Activated CD8-positive, alpha-beta T cell treated with anti-CD3 and anti-CD28 coated beads for 36 hours (primary cell): ENCODE measurements at places on chromosomes 2 and 18. TPM values are rescaled to one million over a fixed set of nuclear protein-coding genes. Genes with fewer than 3 reads are reported as not detected.

Gene C2orf72
- total RNA-seq = 2.6 TPM

Gene POTEC
- not detected for total RNA-seq

Gene GPR35
- 14.6 TPM for total RNA-seq

Gene POLR1A
- 41.8 TPM for total RNA-seq

Gene IL36G
- total RNA-seq = not detected

Gene EFEMP1
- total RNA-seq = not detected

Gene HNMT
- not detected for total RNA-seq

Gene GRB14
- total RNA-seq = not detected

Gene CXCR2
- total RNA-seq = 0.22 TPM

Gene CRYBA2
- total RNA-seq = not detected

Gene HJURP
- total RNA-seq = 83.6 TPM

Gene ERMN
- 0.87 TPM for total RNA-seq

Gene C2orf78
- total RNA-seq = not detected

Gene FECH
- total RNA-seq = 25.5 TPM

Gene BBS5
- 3.2 TPM for total RNA-seq

Gene FBXO15
- 2.1 TPM for total RNA-seq

Gene TMEM163
- not detected for total RNA-seq

Gene GAL3ST2
- 0.95 TPM for total RNA-seq

Gene PRSS56
- not detected for total RNA-seq

Gene PDE11A
- total RNA-seq = not detected

Gene SLC38A11
- total RNA-seq = not detected

Gene ZNF521
- total RNA-seq = not detected
